ENCODE measurements at places on chromosomes 2 and 18. TPM values are rescaled to one million over a fixed set of nuclear protein-coding genes. Genes with fewer than 3 reads are reported as not detected.

IL1RL2 gene
- total RNA-seq: 8.1 TPM

GRCh38 chr2:74436848-74437695, 4.7 kb downstream of the RTKN start:
- ATAC-seq: no peak

DNA sequence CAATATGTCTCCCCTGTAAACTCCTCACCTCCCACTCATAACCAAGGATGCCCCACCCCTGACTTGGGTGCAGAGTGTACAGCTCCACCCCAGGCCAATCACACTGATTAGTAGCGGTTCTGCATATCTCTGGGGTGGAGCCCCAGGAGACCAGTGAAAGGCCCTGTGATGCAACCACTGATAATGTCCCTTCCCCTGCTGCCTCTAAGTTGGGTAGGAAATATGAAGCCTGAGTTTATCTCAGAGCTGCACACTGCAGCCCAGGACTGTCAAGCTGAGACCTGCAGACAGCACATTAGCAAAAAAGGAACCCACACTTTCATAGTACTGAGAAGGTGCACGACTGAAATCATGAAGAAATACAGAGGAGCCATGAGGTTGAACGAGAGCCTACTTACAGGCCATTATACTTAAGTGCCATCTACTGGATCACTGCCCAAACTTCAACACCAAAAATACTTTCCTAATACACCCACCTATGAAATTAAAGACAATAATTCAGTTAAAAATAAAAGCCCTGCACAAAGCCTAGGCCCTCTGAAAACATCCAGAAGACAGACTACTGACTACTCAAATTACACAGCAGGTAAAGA, 455.4 kb upstream of the LRRTM4 start:
- no peak for ATAC-seq

GRCh38 chr2:196827356-196827755, 18.2 kb upstream of the C2orf66 start:
- ATAC-seq: no peak

GRCh38 chr2:112989611-112990010, 11.8 kb downstream of the IL36G start:
- no peak for ATAC-seq

DNA sequence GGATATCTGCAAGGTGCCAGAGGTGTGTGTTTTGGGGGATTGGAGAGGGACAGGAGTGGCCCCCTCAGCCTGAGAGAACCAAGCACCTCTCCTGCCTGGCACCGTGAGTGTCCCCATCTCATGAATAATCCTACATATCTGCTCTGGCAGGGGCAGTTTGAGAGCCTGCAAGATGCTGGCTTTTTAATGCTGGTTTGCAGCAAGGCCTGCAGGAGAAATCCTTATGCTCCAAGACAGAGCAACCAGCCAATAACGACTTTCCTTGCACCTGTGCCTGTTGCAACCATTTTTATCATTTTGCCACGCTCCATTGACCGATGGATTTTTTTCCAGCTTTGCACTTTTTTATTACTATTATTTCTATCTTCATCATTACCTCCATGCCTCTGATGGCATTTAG, 259.4 kb upstream of the SKOR2 start:
- ATAC-seq: no peak

DNA sequence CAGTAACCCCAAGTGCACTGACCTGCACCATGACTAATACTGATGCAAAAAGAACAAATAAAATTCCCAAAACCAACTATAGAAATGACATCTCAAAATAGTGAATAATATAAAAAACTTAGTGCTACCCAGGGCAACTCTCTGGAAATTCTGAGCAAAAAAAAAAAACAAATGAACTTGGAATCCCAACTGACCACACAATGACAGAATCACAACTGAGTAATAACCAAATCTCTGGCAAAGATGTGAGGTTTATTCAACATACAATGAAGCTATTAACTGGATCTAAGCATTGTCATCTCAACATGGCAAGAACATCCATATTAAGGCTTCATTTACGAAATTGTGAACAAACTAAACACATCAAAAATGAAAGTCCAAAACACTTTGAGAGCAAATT, 22.7 kb downstream of the EXOC6B start:
- no peak for ATAC-seq

DNA sequence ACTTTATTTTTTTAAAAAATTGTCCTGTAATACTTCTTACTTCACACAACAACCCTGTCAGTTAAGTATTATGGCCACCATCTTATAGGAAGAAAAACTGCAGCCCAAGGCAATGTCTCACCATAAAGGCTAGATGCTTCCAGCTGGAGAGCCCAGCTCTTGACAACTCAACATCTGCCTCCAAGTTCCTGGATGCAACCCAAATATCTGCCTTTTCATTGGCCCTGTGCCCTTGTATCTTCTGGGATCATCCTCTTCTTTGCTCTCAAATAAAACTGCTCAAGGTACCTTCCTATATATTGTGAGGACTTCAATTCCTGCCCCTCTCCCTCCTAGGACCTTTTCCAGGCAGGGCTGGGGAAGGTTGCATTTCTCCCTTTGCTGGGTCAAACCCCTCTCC, 69.5 kb downstream of the BIN1 start:
- ATAC-seq: no peak

DNA sequence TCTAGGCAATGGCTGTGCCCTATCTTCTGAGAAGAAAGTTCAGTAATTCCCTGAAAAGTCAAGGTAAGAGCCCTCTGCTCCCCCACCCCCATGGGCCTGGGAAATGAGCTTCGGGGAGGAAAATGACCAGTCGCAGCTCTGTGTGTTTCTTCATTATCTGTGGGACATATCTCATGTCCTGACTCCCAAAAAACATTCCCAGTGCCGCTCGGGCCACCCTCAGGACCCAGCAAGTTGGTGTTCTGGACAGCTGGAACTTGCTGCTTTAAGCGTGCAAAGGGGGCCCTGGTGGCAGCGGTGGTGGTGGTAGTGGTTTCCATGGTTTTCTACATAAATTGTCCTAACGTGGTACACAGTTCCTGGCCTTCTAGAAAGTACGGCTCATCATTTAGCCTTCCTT, 17.2 kb upstream of the PRLH start:
- ATAC-seq: no peak

MYOM1 gene
- 0.32 TPM for total RNA-seq

DNA sequence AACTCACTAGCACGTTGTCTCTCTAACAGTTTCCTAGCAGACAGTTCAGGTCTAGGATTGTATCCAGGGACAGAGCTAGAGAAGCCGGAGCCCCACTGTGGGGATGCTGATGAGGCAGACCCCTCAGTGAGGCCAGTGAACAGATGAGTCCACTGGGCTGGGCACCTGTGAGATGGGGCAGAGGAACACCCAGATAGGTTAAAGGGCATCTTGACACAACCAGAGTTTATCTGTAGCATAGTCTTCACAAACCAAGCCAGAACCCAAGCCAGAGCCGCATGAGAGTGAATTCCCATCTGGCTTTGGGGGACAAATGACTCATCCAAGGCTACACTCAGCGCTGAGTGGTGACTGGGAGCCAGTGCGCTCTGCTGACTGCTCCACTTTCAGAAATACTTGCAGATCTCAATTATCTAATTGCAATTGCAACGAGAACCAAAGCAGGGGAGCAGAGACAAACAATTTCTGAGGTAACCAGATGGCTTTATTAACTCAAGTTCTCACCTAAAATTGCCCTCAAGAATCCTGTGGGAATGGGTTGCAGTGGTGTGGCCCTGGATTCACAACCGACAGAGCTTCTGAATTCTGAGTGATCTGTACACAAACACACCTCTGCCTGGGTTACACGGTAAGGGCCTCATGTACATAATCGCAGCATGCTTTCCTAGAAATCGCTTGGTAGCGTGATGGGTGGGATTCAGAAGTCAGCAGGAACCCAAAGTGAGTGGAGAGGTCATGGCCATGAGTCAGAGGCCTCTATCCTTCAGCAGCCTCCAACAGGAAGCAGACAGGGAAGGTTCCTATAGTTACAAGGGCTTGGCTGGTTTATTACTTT, 48.7 kb upstream of the MSH2 start:
- no peak for ATAC-seq

DNA sequence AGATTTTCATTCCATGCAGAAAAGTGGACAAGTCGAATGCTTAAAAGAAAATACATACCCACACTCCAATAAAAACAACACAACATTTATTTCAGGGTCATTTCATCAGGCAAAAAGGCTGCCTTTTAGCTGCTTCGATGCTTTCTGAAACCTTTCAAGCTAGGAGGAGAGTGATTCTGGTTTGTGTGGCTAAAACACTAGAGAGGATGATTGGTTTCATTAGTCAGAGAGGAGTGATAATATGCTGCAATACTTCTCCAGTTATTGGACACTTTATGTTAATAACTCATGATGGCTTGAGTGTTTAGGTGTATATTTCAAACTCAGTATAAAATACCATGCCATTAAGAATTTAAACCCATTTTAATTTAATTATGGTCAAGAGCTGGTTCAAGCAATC, 614.0 kb downstream of the SLC4A3 start:
- ATAC-seq: no peak

GRCh38 chr2:149119368-149119767, 80.9 kb downstream of the LYPD6B start:
- no peak for ATAC-seq

- ATAC-seq: no peak
Measured at GRCh38 chr2:3000968-3001367, 376.6 kb downstream of the EIPR1 start.

UPP2 gene
- total RNA-seq: not detected

GTF2A1L gene
- total RNA-seq: not detected

DCDC2C gene
- total RNA-seq: not detected

DNA sequence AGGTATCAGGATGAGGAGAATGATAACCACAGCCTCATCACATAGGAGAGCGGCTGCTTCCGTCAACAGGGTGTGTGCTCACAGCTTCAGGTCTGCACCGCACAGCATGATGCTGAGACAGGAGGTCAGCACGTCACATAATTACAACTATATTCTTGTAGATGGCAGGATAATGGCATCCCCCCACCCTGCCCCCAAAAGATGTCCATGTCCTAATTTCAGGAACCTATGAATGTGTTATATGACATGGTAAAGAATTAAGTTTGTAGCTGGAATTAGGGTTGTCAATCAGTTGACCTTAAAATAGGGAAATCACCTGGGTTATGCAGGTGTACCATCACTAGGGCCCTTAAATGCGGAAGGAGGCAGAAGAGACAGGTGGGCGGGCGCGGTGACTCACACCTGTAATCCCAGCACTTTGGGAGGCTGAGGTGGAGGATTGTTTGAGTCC, 73.9 kb downstream of the ARL4C start:
- peak; percentile 18 for ATAC-seq

FN1 gene
- total RNA-seq: 24.2 TPM

- ATAC-seq: no peak
Measured at GRCh38 chr2:147346142-147346541, 498.7 kb upstream of the ACVR2A start.

GRCh38 chr2:1645761-1646476, 98.4 kb downstream of the PXDN start:
- no peak for ATAC-seq

Measured in esophagus mucosa (tissue), 1 donor.